Suppressor macrophage treated with lipopolysaccharide for 1 hour (primary cell): ENCODE measurements at places on chromosomes 5 and 9.

- DNase-seq: no peak
These were observed 141.2 kb downstream of the TRIM36 start for GRCh38 chr5:115028557-115028956.

DNA sequence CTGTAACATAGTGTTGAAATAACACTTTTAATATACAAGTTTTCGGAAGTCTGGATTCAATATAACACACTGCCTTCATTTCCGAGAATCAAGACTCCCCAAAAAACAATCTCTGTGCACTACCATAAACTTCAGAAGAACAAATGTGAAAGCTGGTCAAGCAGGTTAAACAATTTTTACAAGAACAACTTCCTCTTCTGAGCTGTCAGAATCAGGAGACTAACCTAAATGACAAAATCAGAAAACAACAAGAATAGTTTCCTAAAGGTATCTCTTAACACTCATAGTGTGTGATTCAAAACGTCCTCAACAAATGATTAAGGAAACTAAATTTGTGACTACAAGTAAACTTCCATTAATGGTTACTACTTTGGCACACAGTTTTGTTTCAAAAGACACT lies 11.6 kb downstream of the C9orf72 start:
- DNase-seq: no peak

GRCh38 chr5:3601911-3602782 lies 6.5 kb downstream of the IRX1 start:
- DNase-seq: no peak

DNA sequence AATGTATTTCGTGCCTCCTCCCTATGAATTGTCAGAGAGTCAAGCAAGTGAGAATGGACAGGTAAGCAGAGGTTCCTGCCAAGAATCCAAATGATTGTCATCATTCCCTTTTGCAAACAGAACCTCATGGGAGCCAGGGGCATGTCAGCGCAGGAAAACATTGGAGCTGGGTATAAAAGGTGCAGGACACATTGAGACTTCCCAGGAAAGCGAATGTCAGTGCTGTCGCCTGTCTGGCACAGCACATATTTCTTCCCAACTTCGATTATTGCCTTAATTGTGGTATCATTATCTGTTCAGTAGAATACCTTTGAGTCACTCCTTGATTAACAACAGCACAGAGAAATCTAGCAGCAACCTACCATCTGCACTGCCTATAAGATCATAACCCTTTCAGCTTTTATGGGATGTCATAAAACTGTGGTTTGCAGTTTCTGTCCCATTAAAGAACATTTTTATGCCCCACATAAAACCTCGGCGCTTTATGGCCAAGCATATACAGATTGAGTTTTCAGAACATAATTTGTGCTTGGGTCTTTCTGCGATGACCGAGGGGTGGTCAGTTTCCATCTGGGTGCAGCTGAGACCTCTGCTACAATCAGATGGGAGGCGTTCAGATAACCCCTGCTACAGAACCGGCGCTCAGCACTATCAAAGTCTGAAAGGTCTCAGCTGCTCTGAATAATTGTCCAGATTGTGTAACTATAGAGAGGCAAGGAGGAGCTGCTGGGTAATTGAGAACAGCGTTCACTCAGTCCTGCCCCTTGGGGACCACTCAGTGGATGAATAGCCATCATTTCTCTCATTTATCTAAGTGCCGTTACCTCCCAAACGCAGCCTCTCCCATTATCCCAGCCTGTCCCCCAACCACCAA lies 30.9 kb upstream of the WWC1 start:
- no peak for DNase-seq

DNA sequence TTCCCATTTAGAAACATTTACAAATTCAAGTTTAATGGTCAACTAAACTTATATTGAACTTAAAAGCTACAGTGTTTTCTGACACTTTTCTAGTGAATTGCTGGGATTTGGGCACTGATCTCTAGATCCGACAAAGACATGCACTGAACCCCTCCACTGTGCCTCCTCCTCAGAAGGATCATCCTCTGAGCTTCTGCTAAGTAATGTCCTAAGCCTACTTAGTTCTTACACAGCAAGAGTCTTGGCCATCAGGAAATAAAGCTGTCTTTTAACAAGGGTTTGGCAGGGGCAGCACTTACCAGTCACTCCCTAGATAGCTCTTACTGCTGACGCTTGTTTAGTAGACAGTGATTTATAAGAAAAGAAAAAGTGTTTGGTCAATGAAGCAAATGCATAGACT lies 50.5 kb downstream of the FAM81B start:
- no peak for DNase-seq

DNA sequence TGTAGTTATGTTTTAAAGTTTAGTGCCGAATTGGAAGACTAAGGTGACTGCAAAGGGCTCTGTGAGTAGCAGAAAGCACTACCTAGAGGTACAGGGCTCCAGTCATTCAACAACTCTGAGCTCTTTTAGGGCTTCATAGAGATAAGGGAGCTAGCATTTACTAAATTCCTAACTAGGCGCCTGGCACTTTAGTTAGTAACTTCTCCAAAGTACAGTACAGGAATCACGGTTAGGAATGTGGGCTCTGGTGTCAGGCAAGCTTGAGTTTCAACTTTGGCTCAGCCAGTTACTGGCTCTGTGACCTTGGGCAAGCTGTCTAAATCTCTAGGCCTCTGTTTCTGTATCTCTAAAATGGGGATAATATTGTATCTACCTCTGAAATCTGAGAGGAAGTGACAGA lies 115.3 kb downstream of the SLIT3 start:
- no peak for DNase-seq

DNA sequence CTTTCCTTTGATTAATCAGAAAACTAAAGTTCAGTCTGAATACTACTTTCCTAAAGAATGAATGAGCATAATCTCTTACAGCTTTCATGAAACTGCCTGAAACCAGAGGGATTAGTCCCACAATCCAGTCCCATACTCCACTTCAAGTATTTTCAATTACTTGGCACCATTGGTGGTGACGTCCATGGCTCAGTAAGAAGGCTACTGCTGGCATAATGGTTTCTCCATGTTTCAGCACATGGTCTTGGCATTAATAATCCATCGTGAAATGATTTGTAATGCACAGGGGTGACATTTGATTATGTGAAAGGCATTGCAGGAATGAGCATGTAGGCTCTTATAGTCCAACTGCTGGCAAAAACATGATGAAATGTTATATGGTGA lies 23.4 kb downstream of the LIX1 start:
- DNase-seq: no peak

DNA sequence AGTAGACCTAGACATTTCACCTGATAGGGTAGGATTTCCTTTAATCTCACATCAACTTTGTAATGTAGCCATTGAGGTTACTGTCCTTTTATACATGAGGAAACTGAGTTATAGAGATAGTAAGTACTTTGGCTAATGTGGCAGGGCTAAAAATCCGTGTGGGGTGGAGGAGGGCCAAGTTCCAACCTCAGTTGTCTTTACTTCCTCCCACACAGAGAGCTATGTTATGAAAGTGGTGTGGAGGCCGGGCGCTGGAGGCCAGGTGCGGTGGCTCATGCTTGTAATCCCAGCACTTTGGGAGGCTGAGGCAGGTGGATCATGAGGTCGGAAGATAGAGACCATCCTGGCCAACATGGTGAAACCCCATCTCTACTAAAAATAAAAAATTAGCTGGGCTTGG lies 173.3 kb downstream of the PALM2AKAP2 start:
- DNase-seq: no peak

- DNase-seq: peak; percentile 53
These were observed 603.3 kb downstream of the KIF4B start for GRCh38 chr5:155616779-155617392.
